ENCODE measurements at places on chromosomes 16 and 17.

DNA sequence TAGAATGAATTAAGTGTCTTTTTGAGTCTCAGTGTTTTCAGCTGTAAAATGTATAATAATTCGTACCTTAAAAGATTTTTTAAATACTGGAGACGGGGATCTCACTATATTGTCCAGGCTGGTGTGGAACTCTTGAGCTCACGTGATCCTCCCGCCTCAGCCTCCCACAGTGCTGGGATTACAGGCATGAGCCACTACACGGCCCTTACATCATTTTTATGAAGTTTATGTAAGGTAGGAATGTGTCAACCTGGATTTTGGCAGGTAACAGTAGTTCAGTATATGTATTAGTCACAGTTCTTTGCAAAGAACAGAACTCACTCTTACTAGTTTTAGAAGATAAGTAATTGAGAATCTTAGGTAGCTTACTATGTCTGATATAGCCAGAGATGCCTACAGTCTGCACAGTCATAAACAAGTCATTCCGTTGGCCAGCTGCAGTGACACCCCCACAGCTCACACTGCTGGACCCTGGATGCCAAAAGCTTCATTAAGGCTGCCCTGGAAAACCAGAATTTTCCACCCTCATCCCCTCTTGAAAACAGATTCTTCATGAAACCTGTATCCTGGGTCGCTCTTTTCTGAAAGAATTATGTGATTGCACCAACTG is 583 bp upstream of the COX6A2 start:
- peak; percentile 37 for DNase-seq

GRCh38 chr16:8971416-8971815 is 7.7 kb upstream of the USP7 start:
- DNase-seq: no peak

- DNase-seq: no peak
Measured at GRCh38 chr16:80019395-80019794, 418.9 kb upstream of the MAF start.

DNA sequence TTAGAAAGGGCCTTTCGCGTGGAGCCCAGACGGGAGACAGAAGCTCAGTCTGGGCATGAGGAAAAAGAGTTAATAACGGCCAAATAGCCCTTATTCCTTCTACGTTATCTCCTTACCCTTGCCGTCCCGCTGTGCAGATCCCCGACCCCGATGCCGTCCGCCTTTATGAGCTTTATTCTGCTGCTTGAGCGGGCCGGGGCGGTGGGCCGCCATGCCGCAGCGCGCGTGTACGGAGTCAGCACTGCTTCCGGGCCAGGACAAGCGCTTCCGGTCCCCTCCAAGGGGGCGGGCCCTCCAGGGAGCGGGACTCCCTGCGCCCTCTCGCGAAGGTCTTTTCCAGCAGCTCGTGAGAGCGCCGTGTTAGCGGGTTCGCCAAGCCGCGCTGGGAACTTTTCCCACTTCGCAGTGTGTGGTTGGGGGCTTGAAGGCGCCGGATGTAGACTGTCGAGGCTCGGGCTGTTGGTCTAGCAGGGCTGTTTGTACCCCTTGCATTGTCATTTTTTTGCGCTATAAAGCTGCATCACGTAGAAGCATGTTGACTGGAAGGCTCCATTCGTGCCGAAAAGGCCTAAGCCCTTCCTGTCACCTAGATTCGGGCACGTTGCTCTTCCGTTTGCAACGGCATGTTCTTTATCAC is at the start of gene TSR1:
TSR1 (minus strand) TSS at position 243 of the 637 bp plus-strand sequence; CDS start at position 213, 30 bp downstream.
- peak; percentile 95 for DNase-seq

GRCh38 chr16:23584186-23585076 is 11.7 kb downstream of the NDUFAB1 start:
- no peak for DNase-seq

DNA sequence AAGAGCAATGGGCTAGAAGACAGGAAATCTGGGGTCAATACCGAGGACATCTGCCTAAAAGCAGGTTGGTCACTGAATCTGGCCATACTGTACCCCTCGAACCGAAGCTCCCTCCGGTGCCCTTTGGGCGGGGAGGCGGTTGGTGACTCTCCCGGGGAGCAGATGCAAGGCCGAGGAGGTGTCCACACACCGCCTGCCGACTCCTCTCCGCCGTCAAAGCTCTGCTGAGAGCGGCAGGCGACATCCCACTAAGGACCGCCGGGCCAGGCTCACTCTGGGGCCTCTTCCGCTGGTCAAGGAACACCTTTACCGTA is 458 bp downstream of the ZNF200 start:
- DNase-seq: no peak

GRCh38 chr17:50093807-50094206 is 1.3 kb upstream of the PDK2 start:
- no peak for DNase-seq

- no peak for DNase-seq
Measured at GRCh38 chr17:28398280-28398981, 7.6 kb downstream of the SLC46A1 start.

DNA sequence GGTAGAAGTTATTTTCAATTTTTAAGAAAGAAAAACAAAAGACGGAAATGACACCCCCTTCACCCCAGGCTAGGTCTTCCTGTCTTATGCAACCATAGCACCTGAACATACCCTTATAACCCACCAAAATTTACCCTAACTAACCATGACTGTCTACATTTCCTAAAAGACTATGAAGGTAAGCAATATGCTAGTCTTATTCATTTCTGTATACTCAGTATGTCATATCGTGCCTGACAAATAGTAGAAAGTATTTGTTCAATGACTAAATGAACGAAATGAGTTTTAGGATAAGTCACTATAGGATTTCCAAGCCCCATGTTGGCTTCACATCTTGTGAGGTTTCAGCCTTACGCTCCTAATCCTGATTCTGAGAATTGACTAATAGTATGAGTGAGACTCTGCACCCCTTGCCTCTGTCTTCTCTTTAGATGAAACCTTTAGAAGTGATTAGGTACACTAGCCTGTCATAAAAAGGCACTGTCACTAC is 6.5 kb downstream of the ADAT1 start:
- no peak for DNase-seq

GRCh38 chr17:50659179-50659578 is 24.5 kb downstream of the ABCC3 start:
- no peak for DNase-seq

All from head of caudate nucleus (tissue), 42 donors.